ENCODE measurements at places on chromosomes 3 and 15.
A peak's percentile ranks its signal among the peaks of the same experiment; 100 is the strongest.

DNA sequence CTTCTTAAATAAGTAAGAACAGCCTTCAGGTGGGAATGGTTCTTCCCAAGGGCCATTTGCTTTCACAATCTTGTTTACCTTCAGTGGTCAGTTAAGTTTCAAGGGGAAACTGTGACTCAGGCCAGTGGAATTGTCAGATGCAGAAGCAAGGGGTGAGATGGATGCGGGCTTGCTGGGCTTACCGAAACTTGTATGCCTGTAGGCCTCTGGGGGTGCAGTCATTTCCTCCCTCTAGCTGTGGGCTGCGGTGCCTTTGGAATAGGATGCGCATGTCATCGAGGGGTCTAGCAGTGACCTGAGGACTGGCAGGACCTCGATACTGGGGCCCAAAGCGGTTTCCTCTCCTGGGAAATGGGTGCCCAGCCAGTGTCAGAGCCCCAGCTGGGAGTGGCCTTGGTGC lies 121.6 kb downstream of the EEFSEC start:
- peak; percentile 97 for DNase-seq

DNA sequence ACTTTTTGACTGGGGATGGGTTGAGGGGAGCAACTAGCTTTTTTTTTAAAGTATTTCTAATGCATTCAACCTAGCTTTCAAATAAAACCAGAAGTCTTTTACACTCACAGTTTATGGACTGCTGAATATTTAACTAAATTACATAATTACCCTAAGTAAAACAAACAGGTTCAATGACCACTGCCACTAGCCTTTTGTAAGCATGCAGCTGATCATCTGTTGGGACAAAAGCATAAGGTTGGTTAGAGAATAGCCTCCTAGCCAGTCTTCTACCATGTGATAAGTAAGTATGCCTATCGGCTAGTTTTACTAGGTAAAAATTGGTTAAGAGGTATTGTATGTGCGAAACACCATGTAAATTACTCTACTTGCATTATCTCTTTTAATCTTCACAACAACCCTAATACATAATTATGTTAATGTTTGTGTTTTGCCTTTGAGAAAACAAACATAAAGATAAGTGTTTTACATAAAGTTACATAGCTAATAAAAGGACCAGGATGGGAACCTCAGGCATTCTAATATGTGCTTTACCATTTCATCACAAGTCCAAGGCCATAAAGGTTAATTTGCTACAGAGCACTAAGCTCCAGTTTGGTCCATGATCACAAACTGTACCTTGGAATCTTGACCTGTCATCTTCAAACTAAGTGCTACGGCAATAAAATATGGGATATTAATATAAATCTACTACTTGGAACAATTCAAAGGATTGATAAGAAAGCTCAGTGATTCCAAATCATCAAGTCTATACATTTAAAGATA lies 13.2 kb downstream of the PFN2 start:
- no peak for DNase-seq

DNA sequence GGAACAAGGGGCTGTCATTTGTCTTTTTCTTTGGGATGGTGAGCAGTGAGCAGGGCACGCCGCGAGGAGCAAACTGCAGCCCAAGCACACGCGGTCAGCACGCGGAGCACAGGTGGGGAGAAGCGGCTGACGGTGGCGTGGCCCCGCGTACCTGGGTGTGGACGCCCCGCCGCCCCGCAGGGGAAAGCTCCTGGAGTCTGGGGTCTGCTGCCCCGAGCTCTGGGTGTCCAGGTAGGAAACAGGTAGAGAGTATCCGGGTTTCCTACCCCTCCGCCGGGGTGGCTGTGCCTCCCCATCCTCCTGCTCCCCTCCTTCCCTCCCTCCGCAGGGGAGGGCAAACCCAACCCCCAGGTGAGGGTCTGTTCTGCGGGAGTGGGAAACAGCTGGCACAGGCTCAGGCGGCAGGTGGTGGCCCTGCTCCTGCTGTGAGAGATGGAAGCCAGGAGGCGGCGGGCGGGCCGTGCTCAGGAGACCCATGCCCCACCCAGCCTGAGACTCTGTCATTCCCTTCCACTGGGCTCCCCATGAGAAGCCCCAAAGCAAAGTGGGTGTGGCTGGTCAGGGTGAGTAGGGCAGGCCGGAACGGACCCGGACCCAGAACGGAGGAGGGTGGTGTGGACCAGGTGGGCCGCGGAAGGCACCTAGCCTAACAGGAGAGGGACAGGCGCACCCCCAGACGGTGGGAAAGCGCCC lies 56.9 kb upstream of the CGNL1 start:
- no peak for DNase-seq

DNA sequence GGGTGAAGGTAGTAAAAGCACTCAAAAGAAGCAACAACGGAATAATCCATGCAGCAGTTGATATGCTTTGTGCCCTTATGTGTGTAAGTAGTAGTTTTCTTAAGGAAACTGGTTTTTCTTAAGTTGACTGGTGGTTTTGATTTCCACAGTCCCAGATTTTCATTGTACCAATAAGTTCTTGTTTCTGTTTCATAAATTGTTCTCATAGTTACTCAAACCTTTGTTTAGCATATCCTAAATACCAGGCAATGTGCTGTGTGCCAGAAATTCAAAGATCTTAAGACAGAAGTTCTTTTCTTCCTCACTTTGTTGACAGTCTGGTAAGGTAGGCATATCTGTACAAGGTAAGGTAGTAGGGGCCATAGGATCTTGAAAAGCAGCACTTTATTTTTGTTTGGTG lies 40.0 kb downstream of the DNAJC13 start:
- no peak for DNase-seq

GRCh38 chr3:15616053-15616452 lies 14.5 kb downstream of the BTD start:
- no peak for DNase-seq

- DNase-seq = peak; percentile 4
Observed at GRCh38 chr3:134709076-134709475, 58.3 kb upstream of the KY start.

- no peak for DNase-seq
Observed at GRCh38 chr3:188264226-188265207, 110.6 kb downstream of the LPP start.

GRCh38 chr3:194496217-194496919 lies 9.6 kb upstream of the ATP13A3 start:
- no peak for DNase-seq

DNA sequence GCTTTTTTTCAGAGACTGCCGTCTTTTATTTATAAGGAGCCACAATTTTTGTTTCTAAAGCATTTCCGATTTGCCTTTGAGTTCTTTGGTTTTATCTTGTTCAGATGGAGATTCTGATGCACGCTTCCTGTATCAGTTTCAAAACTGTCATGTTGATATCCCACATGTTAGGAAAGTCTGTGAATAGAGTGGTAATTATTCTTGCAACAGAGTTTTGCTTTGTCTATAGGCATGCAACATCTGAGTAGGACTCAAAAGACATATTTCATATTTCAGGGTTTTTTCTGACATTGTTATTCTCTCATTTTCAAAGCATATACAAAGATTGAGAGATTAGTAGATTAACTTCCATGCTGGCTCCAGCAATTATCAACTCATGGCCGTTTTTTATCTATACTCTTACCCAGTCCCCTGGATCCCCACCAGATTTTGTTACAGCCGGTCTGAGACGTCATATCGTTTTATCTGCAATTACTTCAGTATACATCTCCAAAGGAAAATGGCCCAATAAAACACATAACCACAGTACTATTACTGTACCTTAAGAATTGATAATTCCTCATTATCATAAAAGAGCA lies 22.4 kb downstream of the PAQR5 start:
- DNase-seq = no peak

- DNase-seq = no peak
Observed at GRCh38 chr3:74643636-74644035, 29.2 kb upstream of the CNTN3 start.

GRCh38 chr3:152197937-152198336 lies 70.8 kb upstream of the MBNL1 start:
- no peak for DNase-seq

DNA sequence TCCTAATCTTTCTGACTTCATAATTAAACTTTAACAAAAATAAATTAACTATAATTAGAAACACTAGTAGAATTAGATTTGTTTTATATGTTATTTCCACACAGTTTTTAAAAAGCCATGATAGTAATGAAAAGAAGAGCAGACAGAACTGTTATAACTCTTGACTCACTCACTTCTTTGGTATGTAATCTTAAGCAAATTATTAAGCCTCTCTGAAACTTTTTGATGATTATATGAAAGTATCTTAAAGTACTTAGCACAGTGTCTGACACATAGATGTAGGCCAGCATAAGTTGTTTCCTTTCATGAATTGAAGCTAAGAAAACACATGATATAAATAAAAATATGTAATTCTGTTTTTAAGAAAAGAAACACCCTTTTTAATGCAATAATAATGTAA lies 123.6 kb upstream of the MLF1 start:
- DNase-seq = no peak

DNA sequence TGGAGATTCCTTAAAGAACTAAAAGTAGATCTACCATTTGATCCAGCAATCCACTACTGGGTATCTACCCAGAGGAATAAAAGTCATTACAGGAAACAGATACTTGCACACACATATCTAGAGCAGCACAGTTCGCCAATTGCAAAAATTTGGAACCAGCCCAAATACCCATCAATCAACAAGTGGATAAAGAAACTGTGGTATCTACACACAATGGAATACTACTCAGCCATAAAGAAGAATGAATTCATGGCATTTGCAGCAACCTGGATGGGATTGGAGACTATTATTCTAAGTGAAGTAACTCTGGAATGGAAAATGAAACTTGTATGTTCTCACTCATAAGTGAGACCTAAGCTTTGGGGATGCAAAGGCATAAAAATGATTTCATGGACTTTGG lies 23.8 kb downstream of the SLC7A14 start:
- DNase-seq = no peak

GRCh38 chr3:159499031-159499793 lies 489.4 kb upstream of the IL12A start:
- DNase-seq = peak; percentile 82

DNA sequence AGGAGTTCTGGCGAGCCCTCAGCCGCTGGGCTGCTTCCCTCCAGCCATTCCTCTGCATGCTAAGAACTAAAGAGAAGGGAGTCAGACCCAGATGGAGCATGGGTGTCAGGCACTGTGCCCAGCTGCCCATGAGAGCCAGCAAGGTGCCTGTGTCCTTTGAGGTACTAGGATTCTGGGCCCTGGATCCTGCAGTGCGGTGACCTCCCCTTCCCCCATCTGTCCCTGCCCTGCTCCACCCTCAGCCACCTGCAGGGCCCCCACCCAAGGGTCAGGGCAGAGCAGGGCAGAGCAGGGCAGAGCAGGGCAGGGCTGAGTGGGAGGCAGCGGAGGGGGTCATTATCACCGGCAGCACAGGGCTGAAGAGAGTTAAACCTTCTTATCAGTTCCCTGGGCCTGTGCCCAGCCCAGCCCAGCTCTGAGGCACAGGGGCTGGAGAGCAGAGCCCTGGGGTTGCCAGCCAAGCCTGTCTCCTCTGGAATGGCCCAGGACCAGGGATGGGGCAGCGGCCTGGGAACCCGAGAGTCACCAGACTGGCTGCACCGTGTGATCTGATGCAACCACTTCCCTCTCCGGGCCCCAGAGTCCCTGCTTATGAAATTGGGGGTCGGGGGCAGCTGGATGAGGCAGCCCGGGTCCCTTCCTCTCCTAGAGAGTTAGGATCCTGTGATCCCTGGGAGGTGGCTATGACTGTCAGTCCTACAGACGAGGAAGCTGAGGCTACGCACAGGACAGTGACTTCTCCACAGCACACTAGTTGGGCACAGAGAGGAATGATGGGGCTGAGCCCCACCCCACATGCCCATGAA lies 17.3 kb downstream of the ZDHHC19 start:
- DNase-seq = peak; percentile 27

- no peak for DNase-seq
Observed at GRCh38 chr3:173301647-173302046, 95.9 kb upstream of the NLGN1 start.

GRCh38 chr3:3665961-3666640 lies 133.1 kb upstream of the LRRN1 start:
- DNase-seq = peak; percentile 30

GRCh38 chr3:124694486-124694885 lies 35.8 kb upstream of the UMPS start:
- no peak for DNase-seq

GRCh38 chr3:150451329-150452048 lies 43.4 kb downstream of the TSC22D2 start:
- DNase-seq = no peak

- DNase-seq = no peak
Observed at GRCh38 chr3:104632947-104633346, 733.8 kb upstream of the ALCAM start.

GRCh38 chr3:185585859-185586685 lies at the start of gene SENP2:
Gene SENP2 (plus strand): TSS chr3:185586295. CDS start chr3:185586414, 119 bp downstream.
- DNase-seq = peak; percentile 99

DNA sequence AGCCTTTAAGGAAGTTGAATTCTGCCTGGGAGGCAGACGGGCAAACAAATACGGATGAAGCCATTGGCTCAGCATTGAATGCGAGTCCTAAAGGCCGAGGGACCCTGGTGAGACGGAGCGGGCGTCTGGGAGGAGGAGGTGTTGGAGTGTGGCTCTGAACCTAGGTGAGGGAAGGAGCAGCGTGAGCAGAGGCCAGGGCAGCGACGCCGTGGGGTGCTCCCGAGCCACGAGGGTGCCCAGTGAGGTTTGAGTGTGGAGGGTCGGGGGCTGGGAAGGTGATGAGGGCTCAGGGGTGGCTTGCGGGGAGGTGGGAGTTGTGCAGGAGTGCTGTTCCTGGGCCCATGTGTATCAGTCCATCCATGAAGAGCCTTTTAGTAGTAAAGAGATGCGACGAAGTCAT lies 17.0 kb downstream of the CORO2B start:
- DNase-seq = no peak

GRCh38 chr3:88988906-88989305 lies 118.5 kb upstream of the EPHA3 start:
- DNase-seq = peak; percentile 2

- no peak for DNase-seq
Observed at GRCh38 chr3:6928064-6928463, 67.1 kb downstream of the GRM7 start.

- no peak for DNase-seq
Observed at GRCh38 chr3:185935465-185936272, 2.1 kb downstream of the TRA2B start.

- DNase-seq = no peak
Observed at GRCh38 chr3:150132101-150132749, 161.5 kb upstream of the PFN2 start.

DNA sequence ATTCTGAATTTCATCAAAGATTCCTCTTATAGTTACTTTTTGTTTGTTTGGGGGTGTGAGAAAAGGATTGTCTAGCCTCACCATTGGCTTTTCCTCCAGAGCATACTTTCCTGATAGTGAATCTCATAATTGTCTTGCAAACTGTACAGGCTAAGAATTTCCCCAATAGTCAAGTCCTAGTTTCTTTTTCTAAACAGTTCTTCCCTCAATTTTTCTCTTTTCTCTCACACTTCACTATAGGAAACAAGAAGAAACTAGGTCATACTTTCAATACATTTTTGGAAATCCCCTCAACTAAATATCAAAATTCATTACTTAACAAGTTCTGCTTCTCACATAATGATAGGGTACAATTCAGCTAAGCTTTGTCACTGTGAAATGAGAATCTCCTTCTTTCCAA lies 241.9 kb downstream of the IL20RB start:
- DNase-seq = no peak
